Cardiac muscle cell (in vitro differentiated cells and primary cell): ENCODE measurements at places on chromosomes 11 and 22. TPM values are rescaled to one million over a fixed set of nuclear protein-coding genes. Genes with fewer than 3 reads are reported as not detected.

Gene PTPMT1
- total RNA-seq, result 212 and 246 TPM in 2 replicates

Gene FLRT1
- total RNA-seq, result 0.53 and 0.69 TPM in 2 replicates

Gene TSSK2
- not detected in 2 replicates for total RNA-seq

Gene OR8H2
- not detected in 2 replicates for total RNA-seq

DNA sequence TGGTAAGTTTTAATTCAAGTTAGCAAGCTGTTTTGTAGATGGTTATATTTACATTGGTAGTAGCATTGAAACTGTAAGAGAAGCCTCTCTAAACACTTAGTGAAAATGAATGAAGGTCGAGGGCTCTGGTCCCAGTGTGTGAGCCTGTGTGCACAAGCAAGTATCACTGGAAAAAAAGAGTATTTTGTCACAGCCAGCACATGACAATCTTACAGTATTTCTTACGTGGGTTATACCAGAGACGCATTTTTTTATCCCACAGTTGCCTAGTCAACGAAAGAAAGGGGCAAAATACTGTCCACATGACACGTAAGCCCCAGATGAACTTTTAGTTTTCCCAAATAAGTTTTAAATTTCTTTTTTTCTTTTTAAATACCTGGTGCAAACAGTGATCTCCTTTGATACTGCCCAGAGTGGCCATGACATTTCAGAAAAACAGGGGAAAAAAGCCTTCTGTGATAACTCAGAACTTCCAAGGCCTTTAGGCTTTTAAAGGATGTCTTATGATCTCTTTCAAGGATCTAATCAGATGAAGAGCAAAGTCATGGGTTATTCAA is 23.5 kb downstream of the RAB38 start:
- H3K4me1 ChIP-seq, result peaks cover 19% of the 10 kb centered on the region
- H3K4me3 ChIP-seq, result no peak overlapping the region
- no peaks in the 10 kb centered on the region for H3K27me3 ChIP-seq

GRCh38 chr11:75469785-75470405 is 36.9 kb upstream of the KLHL35 start:
- H3K27me3 ChIP-seq, result no peaks in the 10 kb centered on the region
- no peak for DNase-seq
- no peak overlapping the region for H3K4me3 ChIP-seq

GRCh38 chr11:48105096-48105990 is 111.3 kb upstream of the OR4B1 start:
- H3K4me1 ChIP-seq, result peaks cover 16% of the 10 kb centered on the region
- DNase-seq, result no peak
- H3K27me3 ChIP-seq, result no peaks in the 10 kb centered on the region

DNA sequence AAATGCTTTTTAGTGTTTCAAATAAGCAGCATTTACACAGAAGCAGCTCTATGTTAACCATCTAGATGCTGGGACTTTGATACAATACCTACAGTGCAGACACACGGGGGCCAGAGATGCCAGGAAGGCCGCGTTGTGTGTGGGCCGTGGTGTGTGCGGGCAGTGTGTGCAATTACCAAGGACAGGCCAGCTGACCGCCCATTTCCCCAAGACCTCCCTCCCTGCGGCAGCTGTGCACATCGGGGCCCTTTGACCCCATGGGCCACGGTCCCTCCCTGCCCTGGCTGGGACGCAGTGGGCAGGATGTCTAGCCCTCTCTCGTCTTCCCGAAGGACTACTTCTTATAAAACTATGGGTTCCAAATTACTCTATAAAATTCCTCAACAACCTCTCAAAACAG is 38.4 kb downstream of the CLTCL1 start:
- no peaks in the 10 kb centered on the region for H3K36me3 ChIP-seq
- H3K27ac ChIP-seq, result no peak overlapping the region
- no peaks in the 10 kb centered on the region for H3K27me3 ChIP-seq
- no peaks in the 10 kb centered on the region for H3K4me1 ChIP-seq
- no peak overlapping the region for H3K4me3 ChIP-seq
- no peak for DNase-seq

GRCh38 chr11:5486421-5486820 is 2.1 kb upstream of the OR52D1 start:
- no peaks in the 10 kb centered on the region for H3K4me1 ChIP-seq
- no peak overlapping the region for H3K4me3 ChIP-seq
- no peak overlapping the region for H3K27ac ChIP-seq
- no peaks in the 10 kb centered on the region for H3K27me3 ChIP-seq

DNA sequence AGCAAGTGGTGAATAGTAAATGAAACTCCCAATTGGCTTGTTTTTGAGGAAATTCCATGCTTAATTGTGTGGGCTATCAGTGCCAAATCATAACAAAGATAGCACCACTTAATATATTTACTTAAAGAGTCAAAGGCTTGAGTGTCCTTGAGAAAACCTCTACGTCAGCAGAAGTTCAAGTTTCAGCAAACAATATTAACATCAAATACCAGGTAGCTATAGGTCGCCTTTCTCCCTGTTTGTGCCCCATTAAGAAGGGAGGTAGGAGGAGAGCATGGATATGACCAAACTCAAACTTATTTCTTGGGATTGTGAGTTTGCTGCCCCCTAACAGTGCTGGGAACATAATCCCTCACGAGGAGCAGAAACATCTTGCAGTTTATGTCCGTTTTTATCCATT is 105.6 kb upstream of the SYN3 start:
- H3K36me3 ChIP-seq, result no peaks in the 10 kb centered on the region
- no peaks in the 10 kb centered on the region for H3K27me3 ChIP-seq
- DNase-seq, result no peak
- H3K4me1 ChIP-seq, result no peaks in the 10 kb centered on the region
- no peak overlapping the region for H3K4me3 ChIP-seq
- no peak overlapping the region for H3K27ac ChIP-seq

DNA sequence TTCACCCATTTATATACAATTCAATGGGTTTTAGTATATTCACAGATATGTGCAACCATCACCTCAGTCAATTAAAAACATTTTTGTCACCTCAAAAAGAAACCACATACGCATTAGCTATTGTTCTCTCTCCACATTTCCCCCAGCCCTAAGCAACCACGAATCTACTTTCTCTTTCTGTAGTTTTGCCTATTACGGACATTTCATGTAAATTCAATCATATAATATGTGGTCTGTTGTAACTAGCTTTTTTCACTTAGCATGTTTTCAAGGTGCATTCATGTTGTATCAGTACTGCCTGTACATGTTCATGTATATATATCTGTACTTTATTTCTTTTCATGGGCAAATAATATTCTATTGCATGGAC is 104.7 kb upstream of the RRM1 start:
- no peak overlapping the region for H3K27ac ChIP-seq
- DNase-seq, result no peak
- no peak overlapping the region for H3K4me3 ChIP-seq

DNA sequence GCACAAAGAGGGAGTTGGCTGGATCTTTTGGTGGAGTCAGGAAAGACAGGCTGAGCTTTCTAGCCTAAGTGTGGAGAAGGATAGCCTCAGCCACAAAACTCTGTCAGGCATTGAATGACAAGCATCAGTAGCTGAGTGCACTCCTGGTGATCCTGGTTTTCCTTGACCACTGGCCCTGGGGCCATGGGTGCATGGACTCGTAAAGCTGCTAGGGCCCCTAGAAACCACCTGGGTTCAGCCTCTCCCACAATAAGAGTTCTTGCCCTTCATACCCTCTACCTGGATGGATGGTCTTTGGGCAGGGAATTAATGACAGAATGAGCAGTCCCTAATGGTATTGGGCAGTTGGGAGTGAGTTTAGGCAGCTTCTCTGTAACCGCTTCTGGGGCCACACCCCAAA is 22.9 kb downstream of the TUB start:
- H3K4me1 ChIP-seq, result peaks cover 5% of the 10 kb centered on the region
- no peaks in the 10 kb centered on the region for H3K27me3 ChIP-seq
- no peak overlapping the region for H3K4me3 ChIP-seq
- DNase-seq, result no peak
